ENCODE measurements at places on chromosomes 6 and 20. TPM values are rescaled to one million over a fixed set of nuclear protein-coding genes. Genes with fewer than 3 reads are reported as not detected.

- H3K4me3 ChIP-seq: no peak overlapping the region
- DNase-seq: no peak
- no peak overlapping the region for H3K27ac ChIP-seq
- no peaks in the 10 kb centered on the region for H3K4me1 ChIP-seq
- H3K27me3 ChIP-seq: no peaks in the 10 kb centered on the region
Measured at GRCh38 chr20:43541214-43541613, 17.6 kb upstream of the SGK2 start.

GRCh38 chr6:169172456-169172855 is 81.2 kb downstream of the THBS2 start:
- peaks cover 2% of the 10 kb centered on the region for H3K4me1 ChIP-seq
- H3K4me3 ChIP-seq: no peak overlapping the region

RRP36 gene
- total RNA-seq: 43.3 TPM

DNA sequence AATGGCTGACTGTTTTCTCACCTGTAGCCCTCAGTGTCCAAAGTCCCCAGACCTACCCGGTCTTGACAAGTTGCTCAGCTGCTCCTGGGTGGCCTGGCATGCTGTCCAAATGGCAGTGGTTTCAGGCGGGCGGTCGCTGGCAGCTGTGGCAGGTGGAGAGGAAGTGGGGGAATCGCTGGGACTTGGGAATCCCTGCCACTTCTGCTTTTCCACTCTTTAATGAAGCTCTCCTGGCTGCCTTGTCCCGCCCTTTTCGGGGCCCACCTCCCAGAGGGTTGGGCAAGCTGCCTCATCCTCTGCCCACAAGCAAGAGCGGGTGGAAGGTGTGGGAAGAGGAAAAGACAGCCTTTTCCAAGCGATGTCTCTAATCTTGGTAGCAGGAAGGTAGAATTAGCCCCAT is at the start of gene OCSTAMP:
Gene OCSTAMP, minus strand, starts transcription at position 194 of the 400 bp plus-strand sequence. Its CDS starts 94 bp downstream, at position 100.
- H3K36me3 ChIP-seq: no peaks in the 10 kb centered on the region
- peaks cover 34% of the 10 kb centered on the region for H3K27me3 ChIP-seq
- DNase-seq: peak; percentile 67
- no peak within 1 kb of the TSS for H3K27ac ChIP-seq
- H3K4me3 ChIP-seq: no peak within 1 kb of the TSS

DNA sequence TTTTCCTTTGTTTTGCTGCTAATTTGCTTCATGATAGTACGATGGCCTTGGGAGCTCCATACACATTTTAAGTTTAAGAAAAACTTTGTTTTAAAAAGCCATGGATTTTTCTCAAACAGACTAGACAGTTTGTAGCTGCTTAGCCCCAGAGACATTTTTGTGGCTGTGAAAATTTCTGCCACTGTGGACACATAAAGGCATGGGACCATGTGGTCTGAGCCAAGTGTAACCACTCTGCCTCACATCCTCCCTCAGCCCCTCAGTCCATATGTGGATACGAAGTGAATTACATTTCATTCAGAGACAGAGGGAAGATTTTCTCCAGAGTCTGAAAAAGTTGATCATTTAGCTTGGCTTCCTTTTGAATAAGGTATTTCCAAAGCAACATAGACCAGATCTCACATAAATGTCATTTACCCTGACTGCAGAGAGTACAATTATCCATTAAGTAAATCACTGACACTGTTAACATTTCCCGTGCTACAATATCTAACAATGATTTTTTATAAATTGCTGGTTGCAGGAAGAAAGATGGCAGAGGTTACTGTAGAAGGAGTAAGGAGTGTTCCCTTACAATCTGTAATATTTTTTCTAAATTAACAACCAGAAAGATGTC is 87.4 kb downstream of the GJA1 start:
- H3K27me3 ChIP-seq: no peaks in the 10 kb centered on the region
- H3K27ac ChIP-seq: peak overlapping the region; percentile 59
- no peak for DNase-seq
- H3K4me3 ChIP-seq: no peak overlapping the region
- H3K36me3 ChIP-seq: no peaks in the 10 kb centered on the region

NRSN1 gene
- not detected for total RNA-seq

ARMH2 gene
- not detected for total RNA-seq

TCP11 gene
- total RNA-seq: 0.35 TPM
